ENCODE measurements at places on chromosomes 5 and 9.
A peak's percentile ranks its signal among the peaks of the same experiment; 100 is the strongest.

DNA sequence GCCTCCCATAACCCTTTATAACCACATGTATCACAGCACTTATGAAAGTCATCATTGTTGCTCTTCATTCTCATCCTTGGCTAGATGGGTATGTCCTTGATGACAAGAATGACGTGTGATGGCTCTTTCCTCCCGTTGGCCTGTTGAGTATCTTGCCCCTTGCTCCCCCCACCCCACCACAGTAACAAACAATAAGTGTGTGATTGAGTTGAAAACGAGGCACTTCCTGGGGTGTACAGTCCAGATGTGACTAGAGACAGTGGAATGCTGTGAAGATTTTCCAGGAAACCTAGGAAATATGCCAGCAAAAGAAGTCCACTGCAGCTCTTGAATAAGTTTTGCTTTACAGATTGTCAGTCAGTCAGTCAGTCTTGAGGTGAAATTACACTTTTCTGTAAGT lies 262.5 kb downstream of the ELAVL2 start:
- DNase-seq = peak; percentile 62

DNA sequence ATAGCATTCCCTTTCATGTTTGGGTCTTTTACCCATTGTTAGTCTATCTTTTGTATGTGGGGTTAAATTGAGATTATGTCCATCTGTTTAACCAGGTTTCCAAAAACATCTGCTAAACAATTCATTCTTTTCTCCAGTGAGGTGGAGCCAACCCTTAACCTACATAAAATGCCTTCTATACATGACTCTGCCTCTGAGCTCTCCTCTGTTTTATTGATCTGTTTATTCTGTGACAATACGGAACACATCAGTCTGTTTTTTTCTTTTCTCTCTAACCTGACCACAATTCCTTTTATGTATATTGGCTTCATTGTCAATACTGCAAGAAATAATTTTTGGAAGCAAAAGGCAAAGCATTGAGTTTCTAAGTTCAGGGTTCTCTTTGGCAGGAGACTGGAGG lies 9.9 kb upstream of the ARL15 start:
- DNase-seq = no peak

DNA sequence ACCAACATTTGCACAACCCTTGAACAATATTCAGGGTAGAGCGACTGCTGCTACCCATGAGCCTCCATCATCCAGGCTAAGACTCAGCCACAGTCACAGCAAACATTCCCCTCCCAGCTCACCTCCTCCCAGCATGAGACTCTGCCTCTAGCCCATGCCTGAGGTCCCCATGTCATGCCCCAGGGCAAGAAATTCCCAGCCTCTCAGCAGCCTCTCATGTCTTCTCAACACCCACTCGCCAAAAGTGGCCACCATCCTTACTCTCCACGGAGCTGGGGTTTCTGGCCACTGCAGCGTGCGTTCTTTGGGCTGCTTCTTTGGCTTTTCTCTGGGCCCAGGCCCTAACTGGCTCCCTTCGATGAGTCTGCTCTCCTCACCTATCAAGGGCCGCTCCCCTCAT lies 82.2 kb downstream of the NSUN2 start:
- DNase-seq = no peak

DNA sequence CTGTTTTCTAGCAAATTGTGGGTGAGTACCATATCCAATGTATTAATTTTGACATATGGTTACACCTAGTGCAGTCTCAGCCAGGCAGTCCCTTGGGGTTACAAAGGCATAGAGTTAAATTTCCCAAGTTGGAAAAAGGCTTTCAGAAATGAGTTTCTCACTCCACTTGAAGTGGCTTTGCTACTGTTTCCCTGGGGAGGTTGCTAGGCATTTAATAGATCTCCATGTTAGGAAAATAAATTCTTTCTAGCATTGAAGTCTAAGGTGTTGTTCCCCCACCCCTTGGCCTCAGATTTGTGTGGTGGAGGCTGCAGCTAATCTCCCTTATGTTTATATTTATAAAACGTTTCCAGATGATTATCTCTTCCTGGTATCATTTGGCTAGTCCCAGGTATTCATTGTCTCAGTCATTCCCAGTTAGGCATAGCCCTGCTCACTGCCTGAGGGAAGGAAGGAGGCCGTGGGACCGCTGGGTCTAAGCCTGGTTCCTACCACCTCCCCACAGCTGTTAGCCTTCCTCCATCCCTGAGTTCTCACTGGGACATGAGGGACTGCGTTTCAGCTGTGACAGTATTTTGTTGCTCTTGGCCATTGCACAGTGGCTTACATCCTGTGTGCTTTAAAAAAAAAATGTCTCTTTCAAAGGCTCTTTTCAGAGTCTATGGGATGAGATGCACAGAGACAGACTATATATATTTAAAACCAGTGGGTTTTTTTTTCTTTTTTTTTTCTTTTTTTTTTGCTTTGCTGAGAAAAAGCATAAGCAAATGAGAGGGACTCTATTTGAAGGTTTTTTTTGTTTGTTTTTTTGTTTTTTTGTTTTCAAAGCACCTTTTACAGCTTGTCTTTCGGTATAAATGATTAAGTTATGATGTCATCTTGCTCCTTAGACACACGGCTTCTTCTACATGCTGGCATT lies 121.5 kb downstream of the MAST4 start:
- DNase-seq = peak; percentile 16

- no peak for DNase-seq
Measured at GRCh38 chr9:98225015-98225442, 30.4 kb downstream of the TBC1D2 start.

DNA sequence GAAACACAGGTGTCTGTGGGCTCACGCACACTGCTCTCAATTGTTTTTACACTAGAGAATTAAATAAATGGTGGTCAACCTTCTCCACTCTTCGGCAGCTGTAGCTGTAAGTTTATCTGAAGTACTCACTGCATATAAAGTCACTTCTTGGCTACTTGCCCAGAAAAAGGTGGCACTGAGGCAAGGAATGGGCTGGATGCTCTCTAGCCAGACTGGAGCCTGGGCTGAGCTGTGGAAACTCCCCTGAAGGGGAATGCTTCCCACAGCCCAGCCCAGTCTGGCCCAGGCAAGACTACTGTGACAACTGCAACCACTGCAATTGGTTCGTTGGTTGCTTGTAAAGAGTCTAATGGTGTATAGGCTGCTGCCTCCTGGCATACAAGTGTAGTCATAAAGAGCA lies 4.5 kb downstream of the LEAP2 start:
- DNase-seq = peak; percentile 81

GRCh38 chr5:140238756-140239155 lies 63.8 kb downstream of the CYSTM1 start:
- DNase-seq = no peak

DNA sequence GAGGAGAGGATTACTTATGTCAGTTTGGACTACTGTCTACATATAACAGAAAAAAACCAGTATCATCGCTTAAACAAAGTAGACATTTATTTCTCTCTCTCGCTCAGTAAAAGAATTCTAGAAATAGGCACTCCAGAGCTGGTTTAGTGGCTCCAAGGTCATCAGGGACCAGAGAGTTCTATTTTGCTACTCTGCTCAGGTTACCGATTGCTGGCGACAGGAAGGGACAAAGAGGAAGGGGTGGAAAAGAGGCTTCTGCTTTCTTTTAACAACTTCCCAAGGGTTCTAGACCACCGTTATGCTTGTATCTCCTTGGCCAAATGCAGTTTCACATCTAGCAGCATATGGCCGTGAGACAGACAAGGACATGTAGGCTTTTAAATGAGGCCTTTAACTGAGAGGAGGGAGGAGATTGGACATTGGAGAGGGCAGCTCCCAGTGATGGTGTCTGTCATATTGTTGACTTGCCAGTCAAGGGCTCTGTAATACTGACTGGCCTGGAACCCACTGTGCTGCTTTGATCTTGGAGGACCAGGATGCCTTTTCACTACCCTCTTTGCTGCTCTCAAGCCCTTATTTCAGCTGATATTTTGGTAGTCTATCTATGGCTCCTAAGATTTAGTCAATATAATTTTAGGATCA lies 15.6 kb upstream of the DCP2 start:
- no peak for DNase-seq

DNA sequence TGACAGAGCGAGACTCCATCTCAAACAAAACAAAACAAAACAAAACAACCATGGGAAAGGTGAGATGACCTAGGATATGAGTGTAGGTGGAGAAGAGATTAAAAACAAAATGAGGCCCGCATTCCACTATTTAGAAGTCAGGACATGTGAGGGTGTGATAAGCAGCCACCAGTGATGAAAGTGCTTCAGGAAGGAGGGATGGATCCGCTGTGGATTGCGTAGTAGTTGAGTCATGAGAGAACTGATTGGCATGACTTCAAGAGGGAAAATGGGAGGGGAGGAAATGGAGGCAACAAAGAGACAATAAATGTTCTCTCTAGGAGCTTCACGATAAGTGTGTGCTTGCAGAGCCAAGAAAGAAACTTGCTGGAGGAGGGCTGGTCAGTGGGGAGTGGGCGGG lies 367.6 kb downstream of the ARL15 start:
- DNase-seq = peak; percentile 9

- no peak for DNase-seq
Measured at GRCh38 chr5:45355189-45355992, 340.8 kb downstream of the HCN1 start.

DNA sequence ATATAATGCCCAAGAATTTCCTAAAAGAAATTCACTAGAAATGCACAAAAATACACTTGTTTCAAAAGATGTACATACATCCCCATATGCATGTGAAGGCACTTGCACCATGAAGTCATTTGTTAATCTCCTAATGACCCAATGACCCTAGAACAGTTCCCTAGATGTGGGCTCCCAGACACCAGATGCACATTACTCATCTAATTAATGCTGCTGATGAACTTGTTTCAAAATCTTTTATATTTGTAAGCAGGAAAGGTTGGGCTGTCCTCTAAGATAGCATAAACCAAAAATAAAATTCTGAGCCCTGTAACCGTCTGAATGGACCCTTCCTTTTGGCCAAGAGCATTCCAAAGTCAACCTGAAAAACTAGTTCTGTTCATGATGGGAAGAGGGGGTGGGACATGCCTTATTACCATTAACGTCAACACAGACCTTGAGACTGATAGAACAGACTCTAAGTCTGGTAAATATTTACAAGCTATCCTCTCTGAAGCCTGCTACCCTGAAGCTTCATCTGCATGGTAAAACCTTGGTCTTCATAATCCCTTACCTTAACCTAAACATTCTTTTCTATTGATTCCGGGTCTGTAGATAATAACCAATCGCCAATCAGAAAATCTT lies 91.0 kb upstream of the DAPK1 start:
- DNase-seq = no peak

GRCh38 chr5:120695368-120695880 lies 231.3 kb downstream of the PRR16 start:
- DNase-seq = no peak

DNA sequence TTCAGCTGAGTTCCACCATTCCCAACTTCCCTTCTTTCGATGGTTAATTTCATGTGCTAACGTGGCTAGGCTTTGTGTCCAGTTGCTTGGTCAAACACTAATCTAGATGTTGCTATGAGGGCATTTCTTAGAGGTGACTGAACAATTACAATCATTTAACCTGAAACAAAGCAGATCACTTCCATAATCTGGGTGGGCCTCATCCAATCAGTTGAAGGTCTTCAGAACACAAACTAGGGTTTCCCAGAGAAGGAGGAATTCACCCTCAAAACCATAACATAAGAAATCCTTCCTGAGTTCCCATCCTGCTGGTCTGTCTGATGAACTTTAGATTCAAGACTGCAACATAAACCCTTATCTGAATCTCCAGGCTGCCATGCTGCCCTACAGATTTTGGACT lies 2381.7 kb downstream of the MAT2B start:
- no peak for DNase-seq

DNA sequence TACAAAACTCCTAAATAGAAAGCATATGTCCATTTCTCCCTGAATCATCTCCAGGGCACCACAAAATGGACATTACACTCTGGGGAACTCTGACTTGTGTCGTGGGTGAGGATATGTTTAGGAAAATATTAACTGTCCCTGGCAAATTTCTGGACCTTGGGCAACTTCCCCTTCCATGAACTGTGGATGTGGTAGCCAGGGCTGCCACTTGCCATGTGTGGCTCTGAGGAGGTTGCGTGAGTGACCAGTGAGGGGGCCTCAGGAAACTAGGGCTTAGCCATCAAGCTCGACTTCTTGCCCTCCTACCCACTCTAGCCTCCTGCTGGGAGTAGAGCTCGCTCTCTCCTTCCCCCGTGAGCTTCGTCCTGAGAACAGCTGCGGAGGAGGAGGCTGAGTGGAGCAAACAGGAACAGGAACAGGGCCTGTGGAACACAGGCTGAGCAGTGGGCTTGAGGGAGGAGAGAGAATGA lies 13.8 kb upstream of the STC2 start:
- no peak for DNase-seq

DNA sequence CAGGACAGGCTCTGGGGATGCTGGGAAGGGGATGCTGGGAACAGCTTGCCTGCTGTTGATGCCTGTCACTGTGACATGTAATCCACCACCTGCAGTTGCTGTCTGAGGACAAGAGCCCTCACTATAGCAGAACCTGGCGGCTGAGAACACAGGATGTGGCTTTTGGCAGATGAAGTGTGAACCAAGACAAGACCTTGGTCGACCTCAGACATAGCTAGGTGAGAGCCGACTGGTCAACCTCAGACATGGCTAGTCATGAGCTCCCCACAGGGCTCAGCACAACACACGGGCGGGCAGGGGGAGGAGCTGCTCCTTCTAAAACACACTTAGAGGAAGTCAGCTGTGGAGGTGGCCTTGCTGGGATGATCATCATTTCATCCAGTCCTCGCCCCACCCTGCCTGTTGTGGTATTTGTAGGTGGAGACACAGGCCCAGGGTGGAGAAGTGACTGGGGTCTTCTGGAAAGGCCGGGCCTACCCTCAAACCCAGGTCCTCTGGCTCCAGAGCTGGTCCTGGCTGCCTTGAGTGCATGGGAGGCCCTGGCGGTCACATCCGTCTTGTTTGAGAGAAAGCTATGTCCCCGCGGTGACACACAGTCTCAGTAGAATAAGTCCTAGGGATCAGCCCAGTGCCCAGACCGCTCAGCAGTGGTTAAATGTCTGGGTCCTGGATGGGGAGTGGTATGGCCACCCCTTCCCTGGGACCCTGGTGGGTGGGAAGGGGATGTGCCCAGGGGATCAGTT lies 6.1 kb downstream of the SUSD3 start:
- DNase-seq = peak; percentile 66

- no peak for DNase-seq
Measured at GRCh38 chr9:96651626-96652025, 3.5 kb downstream of the PRXL2C start.

- peak; percentile 53 for DNase-seq
Measured at GRCh38 chr5:37730896-37731455, 108.9 kb downstream of the GDNF start.

DNA sequence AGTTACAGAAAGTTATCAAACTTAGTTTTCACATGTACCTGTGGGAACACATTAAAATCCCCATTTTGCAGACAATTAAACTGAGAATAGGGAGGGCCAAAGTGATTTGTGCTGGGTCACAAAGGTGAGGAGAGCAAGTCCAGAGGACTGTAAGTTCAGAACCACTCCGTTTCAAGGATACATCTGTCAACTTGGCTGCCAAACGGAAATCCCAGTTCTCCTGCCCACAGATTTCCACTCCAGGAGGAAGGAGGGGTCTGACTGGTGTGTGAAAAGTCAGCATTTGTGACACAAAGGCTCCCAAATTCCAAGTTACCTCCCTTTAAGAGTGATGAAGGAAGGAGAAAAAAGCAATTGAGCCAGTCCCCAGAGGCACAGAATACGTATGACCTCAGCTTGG lies 42.3 kb downstream of the PRELID2 start:
- no peak for DNase-seq

- peak; percentile 53 for DNase-seq
Measured at GRCh38 chr5:141850244-141850768, 27.9 kb downstream of the PCDH1 start.

Data from kidney tubule cell (primary cell).